ENCODE measurements at places on chromosomes 1 and 21.

GRCh38 chr1:46453449-46453848, 36.2 kb upstream of the DMBX1 start:
- DNase-seq = no peak

- no peak for DNase-seq
Measured at GRCh38 chr1:26848941-26849774, 13.8 kb upstream of the SFN start.

GRCh38 chr21:42521805-42522204, 8.2 kb downstream of the SLC37A1 start:
- DNase-seq = no peak

- DNase-seq = peak; percentile 2
Measured at GRCh38 chr21:43196826-43197225, 28.0 kb downstream of the CRYAA start.

- no peak for DNase-seq
Measured at GRCh38 chr1:107762751-107763390, 202.1 kb downstream of the VAV3 start.

DNA sequence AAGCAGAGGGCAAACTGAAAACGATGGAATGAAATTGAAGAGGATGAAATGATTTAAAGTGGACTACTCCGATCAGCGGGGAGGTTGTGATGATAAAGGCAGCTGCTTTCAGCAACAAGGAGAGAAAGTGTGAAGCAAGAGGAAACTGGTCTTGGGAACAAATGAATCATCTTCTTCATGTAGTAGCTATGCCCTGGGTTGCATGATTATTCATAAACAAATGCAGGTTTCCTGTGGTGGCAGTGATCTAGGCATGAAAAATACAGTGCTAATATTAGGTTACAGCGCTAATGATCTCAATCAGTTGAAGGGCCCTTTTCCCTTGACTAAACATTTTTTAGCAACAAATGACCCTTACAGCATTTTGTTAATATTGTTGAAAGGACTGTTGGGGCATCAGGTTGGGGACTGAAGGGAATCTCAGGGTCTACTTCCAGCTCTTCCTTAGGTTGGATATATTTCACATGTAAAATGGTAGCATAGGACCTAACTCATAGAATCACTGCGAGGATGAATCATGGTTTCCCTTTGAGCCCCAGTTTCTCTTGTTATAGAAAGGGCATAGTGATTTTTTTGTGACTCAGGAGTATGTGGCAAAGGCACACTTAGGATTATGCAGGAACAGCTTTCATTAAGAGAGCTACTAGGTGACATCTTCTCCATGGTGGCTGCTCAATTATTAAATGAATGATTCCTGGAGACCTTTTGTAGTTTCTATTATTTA, 1.9 kb upstream of the ZFYVE9 start:
- DNase-seq = no peak

GRCh38 chr1:219385787-219386427, 212.2 kb downstream of the LYPLAL1 start:
- peak; percentile 16 for DNase-seq

GRCh38 chr1:119787776-119788175, 19.1 kb upstream of the HMGCS2 start:
- no peak for DNase-seq

DNA sequence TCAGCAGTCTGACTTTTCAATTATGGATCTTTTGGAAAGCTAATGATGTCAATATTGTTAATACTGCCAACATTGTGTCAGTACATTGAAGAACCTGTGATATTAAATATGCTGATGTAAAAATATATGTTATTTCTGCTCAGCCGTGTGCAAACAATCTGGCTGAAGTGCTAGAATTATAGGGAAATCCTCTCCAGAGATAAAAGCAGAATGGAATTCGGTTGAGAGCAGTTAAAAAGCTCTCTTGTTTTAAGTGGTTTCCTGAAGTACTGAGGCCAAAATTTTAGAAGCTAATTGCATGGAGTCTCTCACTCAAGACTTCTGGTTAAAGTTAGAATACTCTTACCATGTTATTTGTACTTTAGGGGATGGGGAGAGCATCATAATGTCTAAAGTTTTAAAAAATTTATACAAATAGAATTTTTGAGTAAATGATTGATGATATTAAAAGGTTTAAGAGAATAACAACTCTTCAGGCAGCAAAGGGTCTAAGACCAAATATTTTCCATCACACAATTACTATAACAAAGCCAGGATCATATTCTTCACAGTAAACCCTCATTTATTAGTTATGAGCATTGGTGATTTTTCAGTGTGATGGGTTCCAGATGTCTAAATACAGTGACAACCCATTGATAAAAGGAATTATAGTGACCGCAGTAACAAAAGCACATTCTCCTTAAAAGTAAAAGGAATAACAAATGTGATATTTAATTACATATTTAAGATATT, 834.2 kb upstream of the CXADR start:
- DNase-seq = no peak

DNA sequence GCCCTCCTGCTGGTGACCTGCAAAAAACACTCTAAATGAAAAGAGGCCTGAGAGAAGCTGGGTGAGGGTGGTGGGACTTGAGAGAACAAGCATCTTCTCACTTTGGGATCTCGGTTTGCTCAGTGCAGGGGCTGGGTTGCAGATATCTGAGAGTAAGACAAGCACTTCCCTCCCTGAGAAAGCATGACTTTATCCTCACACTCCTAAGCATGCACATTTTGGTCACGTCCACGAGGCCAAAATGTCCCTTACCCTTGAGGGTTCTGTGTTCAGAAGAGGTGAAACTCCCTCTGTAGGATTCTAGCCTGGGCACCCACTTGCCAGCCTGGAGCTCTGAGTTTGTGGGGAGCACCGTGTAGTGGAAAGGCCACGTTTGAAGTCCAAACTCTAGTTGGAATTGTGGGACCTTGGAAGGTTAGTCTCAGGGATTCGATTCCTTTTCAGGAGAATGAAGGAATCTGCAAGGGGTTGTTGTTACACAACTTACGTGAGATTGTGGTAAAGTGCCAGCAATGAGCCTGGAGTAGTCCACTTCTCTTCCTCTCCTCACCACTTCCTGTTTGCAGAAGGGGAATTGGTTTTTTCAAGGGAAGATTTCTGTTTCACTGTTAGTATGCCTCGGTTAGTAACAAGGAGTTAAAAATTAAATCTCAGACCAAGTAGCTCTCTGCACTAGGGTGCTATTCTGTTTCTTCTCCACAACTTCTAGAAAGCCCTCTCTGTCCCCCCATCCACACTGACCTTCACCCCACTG, 3.0 kb downstream of the FCAMR start:
- DNase-seq = no peak

DNA sequence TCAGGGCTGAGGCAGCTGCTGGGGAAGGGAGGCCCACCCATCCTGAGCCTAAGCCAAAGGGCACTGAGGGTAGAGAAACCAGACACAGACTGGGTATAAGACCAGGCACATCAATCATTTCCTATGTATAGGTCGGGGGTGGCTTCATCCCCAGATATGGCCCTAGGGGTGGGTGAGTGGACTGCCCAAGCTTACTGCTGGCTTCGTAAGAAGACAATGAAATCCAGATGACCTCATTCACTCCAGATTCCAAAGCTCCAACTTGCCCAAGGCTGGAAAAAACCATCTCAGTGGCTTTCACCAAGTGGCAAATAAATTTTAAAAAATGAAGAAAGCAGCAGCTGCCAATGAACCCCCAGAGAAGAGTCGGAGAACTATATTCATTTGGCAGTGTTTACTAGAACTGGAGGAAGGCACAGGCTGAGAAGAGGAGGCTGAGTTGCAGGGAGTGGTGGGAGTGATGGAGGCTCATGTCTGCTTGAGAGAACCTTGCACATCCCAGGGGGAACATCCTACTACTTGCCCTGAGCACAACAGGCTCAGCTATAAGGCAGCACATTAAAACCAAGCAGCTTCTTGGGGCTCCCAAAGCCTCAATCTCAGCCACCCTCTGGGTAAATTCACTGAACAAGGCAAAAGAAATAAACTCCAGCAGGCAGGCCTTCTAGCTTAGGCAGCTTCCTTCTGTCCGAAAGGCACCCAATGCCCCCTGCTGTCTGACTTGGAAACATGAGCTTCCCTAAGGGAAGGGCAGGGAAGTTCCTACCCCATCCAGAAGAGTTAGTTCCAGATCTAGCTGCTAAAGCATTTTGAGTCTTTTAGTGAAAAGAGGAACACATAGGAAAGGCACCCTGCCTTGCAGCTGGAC, 14.1 kb downstream of the PEA15 start:
- no peak for DNase-seq
